ENCODE measurements at places on chromosomes 5 and 9. TPM values are rescaled to one million over a fixed set of nuclear protein-coding genes. Genes with fewer than 3 reads are reported as not detected.

GRCh38 chr5:1815071-1815786 lies 14.0 kb downstream of the NDUFS6 start:
- DNase-seq = no peak

The LRRTM2 gene
- total RNA-seq = not detected

- DNase-seq = no peak
Observed at GRCh38 chr9:18568973-18569372, 95.0 kb downstream of the ADAMTSL1 start.

GRCh38 chr9:110728058-110728457 lies 59.5 kb downstream of the MUSK start:
- no peak for DNase-seq

DNA sequence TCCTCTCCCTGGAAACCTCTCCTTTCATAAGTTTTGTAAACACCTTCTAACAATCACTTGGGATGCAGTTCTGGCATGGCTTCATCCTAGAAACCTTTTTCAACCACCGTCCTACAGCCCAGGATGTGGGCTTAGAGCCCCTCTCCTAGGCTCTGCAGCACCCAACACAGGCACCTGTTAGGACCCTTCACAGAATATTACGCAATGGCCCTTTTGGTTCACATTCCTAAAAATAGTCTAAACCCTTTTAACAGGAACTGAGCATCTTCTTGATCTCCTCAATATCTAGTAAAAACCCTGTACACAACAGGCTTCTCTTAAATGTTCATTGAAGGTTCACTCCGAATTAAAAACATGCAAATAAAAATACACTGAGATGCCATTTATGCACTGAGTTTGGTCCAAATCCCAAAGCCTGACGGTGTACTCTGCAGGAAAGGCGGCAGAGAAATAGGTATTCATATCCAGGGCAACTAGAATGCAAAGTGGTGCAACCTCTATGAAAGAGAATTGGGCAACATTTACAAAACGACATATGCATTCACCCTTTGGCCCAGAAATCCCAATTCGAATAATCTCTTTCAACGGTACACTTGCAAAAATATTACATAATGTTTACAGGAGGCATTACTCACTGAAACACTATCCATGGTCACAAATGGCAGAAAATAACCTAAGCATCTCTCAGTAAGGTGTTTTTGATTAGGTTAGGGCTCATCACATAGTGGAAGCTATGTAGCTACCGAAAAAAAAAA lies 169.3 kb downstream of the SEMA5A start:
- DNase-seq = no peak

- no peak for DNase-seq
Observed at GRCh38 chr5:53397141-53397757, 83.2 kb upstream of the FST start.

DNA sequence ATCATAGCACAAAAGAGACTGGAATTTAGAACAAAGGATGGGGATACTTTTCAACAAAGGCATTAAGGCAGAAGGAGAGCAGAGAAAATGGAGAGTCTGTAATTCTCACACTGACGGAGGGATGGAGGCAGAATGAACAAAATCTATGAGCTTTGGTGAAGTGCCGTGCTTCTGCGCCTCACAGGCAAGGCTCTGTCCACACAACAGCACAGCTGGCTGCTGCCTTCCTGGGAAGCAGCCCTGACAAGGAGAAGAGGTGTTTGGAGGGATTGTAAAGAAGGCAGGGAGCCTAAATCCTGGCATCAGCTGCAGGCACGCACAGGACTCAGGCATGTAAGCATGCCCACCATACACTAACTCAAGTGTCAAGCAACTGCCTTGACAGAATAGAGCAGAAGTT lies 485.2 kb upstream of the KIF2A start:
- no peak for DNase-seq
